ENCODE measurements at places on chromosomes 3 and 15.
A peak's percentile ranks its signal among the peaks of the same experiment; 100 is the strongest.

DNA sequence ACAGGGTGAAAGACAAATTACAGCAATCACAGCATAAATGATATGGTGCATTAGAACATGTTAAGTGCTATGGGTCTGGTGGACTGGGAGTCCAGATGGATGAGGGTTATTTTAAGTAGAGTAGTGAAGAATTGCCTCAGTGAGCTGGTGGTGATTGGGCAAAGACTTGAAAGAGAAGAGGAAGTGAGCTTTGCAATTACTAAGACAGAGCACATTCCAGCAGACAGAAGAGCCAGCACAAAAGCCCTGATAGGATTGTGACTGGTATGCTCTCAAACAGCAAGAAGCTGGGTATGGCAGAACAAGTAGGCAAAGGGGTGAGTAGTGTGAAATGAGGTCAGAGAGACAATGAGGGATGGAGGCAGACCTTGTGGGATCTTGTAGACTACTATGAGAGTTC lies 2.1 kb upstream of the ACKR4 start:
- DNase-seq: no peak

DNA sequence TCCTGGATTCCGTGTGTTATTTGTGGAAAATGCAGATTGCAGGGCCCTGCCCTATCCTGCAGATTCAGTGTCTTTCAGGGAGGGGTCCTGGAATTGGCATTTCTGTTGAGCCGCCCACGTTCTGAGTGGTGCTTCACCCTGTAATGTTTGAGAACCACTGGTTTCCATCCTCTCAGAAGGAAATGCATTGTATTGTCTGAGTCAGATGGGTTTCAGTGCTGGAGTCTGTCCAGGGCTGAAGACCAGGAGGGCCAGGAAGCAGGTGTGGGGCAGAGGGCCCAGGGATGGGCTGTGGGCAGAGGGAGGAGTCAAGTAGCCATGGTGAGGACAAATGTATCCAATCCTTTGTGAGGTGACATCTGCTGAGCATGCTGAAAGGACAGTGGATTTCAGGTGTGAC lies 123.8 kb downstream of the SV2B start:
- DNase-seq: no peak

GRCh38 chr3:42668413-42668760 lies 14.9 kb downstream of the ZBTB47 start:
- no peak for DNase-seq

DNA sequence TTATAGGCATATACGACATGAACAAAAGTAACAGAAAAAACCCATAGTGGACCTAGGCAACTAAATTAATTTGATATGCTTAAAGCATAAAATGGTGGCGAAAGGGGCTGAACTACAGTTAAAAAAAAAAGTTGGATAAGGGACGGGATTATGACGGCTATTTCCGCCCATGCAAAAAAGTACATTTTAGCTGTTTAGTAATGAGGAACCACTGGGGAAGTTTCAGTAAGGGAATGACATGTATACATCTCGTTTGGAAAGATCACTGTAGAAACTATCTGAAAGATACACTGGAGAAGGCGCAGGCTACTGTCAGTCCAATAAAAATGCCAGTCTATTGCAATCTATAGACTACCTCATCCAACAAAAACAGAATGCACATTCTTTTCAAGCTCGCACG lies 65.6 kb downstream of the ZNF148 start:
- DNase-seq: no peak

DNA sequence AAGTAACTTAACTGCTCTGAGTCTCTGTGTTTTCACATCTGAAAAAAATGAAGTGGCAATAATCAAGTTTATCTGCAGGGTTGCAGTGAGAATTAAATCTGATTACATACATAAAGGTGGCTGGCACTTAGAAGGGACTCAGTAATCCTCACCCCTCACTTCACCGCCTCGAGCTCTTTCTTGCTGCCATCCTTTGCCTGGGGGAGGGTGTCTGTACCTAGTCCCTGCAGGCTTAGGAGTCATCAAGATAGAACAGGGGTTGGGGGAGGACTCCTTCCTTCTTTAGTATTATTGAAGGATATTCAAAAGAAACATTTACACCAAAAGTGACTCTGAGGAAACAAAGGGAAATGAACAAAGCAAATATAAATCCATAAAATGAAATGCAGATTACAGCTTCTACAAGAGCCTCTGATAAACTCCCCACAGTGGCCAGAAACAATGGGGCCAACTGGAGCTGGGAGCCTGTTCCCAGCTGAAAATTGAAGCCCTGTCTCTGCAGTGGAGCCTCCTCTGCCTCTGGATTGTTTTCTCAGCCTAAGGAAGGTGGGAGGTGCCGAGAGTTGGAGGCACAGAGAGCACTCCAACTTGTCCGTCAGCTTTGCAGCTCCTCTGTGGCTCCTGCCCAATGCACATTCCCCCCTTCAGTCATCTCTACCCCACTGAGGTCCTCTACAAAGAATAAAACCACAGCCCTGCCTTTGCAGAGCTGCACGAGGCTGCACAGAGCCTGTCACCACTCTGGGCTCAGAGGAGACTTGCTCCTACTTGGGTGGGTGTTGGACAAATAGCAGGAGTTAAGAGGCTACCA lies 41.8 kb downstream of the CRYGS start:
- no peak for DNase-seq

DNA sequence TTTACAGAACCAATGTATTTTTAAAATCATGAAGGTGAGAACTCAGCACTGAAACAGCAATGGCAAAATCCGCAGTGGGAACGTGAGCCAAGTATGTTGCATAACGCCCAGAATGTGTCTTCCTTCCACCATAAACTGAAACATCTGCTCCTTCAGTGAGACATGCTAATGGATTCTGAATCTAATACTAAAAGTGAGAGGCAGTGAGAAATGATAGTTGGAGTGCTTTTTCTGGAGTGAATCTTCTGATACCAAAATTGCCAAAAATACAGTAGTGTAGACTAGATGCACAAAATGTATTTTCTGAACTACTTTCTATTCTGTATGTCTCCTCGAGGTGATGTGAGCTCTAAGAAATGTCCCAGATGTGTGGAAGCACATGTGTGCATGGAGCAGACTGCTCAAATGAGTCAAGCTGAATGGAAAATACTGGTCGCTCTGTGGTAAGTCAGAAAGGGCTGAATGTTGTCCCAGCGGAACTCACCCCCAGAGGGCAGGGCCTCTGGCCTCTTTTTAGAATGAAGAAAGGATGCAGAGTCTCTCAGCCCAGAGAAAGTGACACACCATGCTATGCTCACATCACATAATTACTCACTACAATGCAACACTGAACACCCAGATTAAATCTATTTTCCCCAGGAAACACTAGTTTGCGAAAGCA lies 73.0 kb downstream of the ATP10A start:
- DNase-seq: no peak

DNA sequence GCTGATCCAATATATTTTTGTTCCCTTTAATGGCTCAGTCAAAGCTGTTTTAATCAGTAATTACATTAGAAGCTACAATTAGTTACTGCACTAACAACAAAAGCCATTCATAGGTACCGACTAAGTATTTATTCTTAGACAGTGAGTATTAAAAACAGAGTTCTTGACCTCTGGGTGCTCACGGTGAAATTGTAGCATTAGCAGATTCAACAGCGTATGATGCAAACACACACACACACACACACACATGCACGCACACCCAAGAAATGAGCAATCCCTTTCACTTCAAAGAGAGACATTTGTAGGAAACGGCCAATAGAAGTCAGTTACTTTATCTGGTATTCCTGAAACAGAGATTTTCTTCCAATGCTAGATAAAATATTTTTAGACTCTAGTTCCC lies 27.0 kb upstream of the MITF start:
- DNase-seq: no peak

DNA sequence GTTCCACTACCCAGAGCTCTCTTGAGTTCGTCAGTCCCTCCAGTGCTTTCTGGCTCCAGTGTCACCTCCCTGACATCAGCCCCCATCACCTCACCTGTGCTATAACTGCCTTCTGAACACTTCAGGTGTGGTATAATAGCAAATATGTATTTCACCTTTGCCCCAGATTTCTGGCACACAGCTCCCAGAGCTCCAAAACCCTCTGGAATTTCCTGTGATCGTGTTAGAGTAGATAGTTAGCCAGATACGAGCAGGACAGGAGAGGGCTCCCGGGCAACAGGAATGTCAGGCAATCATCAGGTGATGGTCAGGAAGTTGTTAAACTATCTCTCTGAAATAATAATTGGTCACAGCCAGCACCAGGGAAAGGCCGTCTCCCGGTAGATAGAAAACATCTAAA lies 22.6 kb upstream of the LIMD1 start:
- DNase-seq: no peak

DNA sequence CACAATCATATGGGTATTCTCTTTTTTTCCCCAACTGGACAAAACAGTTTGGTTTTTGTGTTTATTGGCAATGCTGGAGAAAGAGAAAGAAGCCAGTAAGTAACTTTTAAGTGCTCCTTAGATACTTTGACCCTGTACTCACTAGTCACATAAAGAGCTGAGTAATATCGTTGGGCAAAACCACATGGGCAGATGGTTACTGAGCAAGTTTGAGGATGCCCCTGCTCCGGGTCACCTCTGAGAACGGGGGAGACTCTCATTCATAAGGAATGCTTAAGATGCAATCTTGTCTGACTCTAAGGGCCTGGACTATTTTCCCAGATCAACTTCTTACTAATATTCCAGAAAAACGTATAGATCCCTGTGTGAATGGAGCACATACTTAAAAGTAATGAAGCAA lies 106.4 kb upstream of the SLC2A2 start:
- DNase-seq: no peak

DNA sequence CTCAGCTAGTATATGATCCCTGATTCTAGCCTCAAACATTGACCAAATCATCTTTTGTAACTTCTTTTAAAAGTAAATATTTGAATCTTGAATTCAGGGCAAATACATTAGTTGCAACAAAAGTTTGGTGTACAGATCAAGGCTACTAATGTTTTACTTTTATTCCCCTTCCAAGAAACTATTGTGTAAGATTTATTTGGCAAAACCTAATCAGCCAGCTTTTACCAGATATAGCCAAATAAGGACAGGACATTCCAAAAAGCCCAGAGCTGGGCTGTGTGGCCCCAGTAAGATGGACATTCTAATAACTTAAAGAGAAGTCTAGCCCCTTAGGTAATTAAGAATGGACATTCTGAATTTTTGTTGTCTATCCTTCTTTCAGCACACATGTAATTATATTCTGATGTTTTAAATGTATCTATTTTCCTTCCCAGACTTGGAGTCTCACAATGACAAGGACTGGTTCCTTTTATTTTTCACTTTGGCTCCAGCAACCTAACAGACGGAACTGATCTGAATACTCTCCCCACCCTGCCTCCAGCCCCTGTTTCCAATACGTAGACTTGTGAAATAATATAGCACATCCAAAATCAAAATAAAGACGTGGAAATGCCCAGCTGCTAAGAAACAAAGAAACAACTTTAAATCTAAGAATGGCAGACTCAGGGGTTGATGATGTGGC lies 48.1 kb downstream of the STARD5 start:
- DNase-seq: no peak

- no peak for DNase-seq
Measured at GRCh38 chr3:175940881-175941280, 1081.7 kb downstream of the NAALADL2 start.

DNA sequence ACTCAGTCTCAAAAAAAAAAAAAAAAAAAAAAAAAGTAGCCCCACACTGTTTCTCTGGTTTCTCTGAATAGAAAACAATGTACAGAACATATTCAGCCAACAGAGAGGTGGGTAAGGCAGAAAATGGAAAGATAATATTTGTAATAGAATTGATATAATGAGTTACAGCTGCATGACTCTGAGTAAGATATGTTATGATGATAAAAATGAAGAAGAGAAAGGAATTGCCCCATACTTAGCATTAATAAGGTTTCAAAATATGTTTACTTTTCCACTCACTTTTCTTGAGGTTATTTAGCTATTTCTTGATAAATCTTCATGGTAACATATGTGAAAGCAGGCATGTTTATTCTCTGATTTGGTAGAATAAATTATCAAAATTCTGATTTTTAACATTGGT lies 100.9 kb upstream of the ROBO2 start:
- no peak for DNase-seq

DNA sequence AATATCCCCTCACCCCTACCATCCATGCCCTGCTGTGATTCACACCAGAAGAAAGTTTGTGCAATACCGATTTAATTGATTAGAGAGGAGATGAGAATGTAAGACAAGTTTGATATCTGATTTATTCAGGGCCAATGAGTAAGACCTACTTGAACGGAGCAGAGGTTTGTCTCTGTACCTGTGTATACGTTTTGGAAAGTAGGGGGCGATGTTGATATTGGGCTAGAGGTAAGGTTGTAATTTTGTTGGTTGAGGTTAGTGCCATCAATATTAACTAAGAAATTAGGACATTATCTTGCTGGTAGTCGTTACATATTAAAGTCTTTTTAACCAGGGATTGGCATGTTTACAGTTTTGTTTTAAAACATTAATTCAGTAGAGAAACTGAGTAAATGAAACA lies 20.5 kb downstream of the EAF2 start:
- DNase-seq: no peak

DNA sequence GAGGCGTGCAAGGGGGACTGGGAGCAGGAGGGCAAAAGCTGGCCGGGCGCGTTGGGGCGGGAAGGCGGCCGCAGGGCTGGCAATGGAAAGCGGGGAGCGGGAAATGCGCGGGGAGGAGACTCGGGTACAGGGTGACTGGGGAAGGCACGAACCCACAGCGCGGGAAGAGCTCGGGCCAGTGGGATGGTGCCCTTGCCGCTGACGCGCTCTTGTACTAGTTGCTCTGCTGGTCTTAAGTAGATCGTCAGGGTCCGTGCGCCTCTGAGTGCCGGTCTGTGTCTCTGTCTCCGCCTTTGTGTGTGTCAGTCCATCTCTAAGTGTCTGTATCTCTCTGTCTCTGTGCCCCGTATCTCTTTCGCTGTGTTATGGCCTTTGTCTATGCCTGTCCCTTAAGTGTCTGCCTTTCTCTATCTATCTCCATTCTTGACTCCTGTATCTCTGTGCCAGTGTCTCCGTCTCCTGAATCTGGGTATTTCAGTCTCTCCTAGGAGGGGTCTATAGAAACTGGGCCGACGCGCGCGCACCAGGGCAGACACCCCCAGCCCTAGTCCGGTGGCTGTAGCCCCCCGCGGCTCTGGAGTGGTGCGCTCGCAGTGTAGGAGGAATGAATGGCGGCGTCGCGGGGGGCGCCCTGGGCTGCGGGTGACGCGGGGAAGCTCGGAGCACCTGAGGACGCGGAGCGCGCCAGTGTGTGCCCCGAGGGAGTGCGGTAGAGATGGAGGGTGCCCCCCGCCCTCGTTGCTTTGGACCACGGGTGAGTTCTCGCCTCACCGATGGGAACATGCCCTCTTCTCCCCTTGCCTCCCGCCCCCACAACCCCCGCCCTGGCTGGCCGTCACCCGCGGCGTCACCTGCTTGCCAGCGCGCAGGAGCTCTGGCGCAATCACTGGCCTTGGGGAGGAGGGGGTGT lies 756 bp upstream of the CAMK2N2 start:
- peak; percentile 15 for DNase-seq

- no peak for DNase-seq
Measured at GRCh38 chr3:120416868-120417267, 33.9 kb downstream of the FSTL1 start.

All from LoVo (cell line).